ENCODE measurements at places on chromosomes 12 and 14.

- DNase-seq, result no peak
These were observed 1.8 kb upstream of the AHNAK2 start for GRCh38 chr14:104979758-104980610.

- DNase-seq, result no peak
These were observed 287.0 kb downstream of the DPF3 start for GRCh38 chr14:72606879-72607278.

DNA sequence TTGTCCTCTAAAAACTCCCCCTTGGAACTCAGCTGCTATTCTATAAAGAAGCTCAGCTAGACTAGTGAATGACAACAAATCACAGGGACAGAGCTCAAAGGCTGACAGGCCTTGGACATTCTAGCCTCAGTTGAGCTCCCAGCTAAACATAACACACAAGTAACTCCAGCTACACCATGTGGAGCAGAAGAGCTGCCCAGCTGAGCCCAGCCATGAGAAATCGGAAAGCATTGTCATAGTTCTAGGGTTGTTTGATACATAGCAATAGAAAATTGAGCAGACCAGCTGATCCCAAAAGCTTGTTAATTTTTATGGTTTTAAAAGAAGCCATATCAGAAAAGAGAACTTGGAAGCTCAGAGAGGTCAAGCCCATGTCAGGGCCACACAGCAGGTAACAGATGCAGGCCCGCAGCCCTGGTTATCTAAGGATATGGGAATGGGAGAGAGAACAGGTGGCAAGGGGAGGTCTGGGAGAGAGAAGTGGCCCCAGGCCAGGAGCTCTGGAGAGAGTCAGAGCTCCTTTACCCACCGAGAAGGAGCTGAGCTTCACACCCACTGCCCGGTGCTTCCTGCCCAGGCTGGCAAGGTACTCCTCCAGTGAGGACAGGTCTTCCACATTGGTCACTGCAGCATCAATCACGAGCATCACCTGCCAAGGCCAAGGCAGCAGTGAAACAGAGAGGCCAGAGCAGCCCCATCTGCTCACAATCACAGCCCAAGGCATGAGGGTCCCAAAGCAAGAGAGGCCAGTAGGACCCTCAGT is 2.9 kb downstream of the NGB start:
- DNase-seq, result no peak

DNA sequence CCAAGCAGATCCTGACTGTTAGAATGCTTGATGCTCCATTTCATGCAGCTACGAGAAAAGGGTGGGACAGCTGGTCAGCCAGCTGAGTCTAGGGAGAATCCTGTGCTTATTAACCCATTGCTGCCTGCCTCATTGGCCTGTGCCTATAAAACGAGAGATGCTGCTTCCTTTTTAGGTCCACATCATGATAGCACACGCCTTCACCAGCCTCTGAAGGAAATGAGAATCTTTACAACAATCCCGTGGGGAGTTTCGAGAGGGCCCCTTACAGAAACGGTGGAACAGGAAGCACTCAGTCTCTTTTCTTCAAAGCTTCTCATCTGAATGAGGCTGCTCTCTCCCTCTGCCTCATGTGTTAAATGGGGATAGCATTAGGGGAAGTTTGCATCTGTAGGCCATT is 147.3 kb upstream of the RFLNA start:
- no peak for DNase-seq

All from suppressor macrophage treated with lipopolysaccharide for 4 hours (primary cell).